ENCODE measurements at places on chromosomes 16 and 17.

GRCh38 chr17:37177254-37177870, 198.4 kb upstream of the C17orf78 start:
- H3K36me3 ChIP-seq, result peaks cover 3% of the 10 kb centered on the region
- no peaks in the 10 kb centered on the region for H3K27me3 ChIP-seq
- no peak for DNase-seq
- H3K4me3 ChIP-seq, result no peak overlapping the region
- H3K27ac ChIP-seq, result no peak overlapping the region

DNA sequence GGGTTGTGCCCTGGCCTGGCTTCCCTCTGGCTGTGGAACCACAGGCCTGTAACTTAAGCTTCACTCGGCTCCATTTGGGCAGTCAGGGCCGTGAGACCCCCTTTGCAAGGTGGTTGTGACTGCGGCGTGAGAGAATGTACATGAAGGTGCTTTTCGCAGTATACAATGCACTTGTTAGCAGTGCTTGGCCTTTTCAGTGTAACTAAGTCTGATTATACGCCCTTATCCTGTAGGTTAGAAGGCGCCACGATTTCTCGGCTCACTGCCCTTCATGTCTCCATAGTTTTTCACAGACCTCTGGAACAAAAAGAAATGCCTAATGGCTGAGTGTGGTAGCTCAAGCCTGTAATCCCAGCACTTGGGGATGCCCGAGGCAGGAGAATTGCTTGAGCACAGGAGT, 13.3 kb downstream of the SAP30BP start:
- peaks cover 5% of the 10 kb centered on the region for H3K4me1 ChIP-seq
- H3K27me3 ChIP-seq, result no peaks in the 10 kb centered on the region
- no peak for DNase-seq

GRCh38 chr16:14309906-14310305, 238.8 kb downstream of the MRTFB start:
- H3K4me1 ChIP-seq, result peaks cover 52% of the 10 kb centered on the region
- peak overlapping the region; percentile 91 for H3K4me3 ChIP-seq

- peaks cover 15% of the 10 kb centered on the region for H3K4me1 ChIP-seq
- no peak overlapping the region for H3K27ac ChIP-seq
- no peak overlapping the region for H3K4me3 ChIP-seq
- DNase-seq, result no peak
These were observed 84.3 kb downstream of the MARCHF10 start for GRCh38 chr17:62723842-62724241.

- no peaks in the 10 kb centered on the region for H3K36me3 ChIP-seq
- no peak overlapping the region for H3K27ac ChIP-seq
- no peak for DNase-seq
- peaks cover 13% of the 10 kb centered on the region for H3K4me1 ChIP-seq
These were observed 478.3 kb upstream of the ERCC4 start for GRCh38 chr16:13441675-13442074.

DNA sequence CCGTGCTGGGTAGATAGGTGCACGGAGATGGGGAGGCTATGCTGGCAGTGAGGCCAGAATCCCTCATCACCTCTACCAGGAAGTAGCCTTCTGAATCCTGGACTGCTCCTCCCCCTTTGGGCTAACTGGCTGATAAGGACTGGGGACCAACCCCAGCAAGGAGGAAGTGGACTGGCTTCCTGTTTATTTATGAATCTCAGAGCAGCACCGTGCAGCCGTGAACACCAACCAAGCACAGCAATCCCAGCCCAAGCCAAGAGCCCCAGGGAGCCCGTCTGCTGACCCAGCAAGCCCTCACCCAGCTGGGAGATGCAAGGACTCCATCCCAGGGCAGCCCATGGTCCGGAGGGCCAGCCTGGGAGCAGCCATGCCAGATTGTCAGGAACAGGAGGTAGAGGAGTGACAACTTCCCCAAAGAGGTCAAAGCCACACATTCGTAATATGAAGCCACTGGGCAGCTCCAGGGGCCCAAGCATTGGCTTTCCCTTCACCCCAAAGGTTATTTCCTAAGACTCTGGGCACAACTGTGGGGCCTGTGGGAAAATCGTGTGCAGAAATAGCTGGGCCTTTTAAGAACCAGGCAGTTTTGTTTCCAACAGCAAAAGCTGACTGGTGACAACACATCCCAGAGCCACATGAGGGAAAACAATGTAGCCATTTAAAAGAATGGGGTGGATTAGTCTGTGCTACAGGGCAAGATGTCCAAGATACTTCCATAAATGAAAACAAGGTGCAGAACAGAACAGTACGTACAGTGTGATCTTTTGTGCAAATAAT, 23.9 kb downstream of the PHB1 start:
- H3K4me1 ChIP-seq, result peaks cover 39% of the 10 kb centered on the region
- H3K27ac ChIP-seq, result peak overlapping the region; percentile 64
- DNase-seq, result no peak
- no peaks in the 10 kb centered on the region for H3K27me3 ChIP-seq
- peak overlapping the region; percentile 42 for H3K4me3 ChIP-seq

GRCh38 chr17:82021900-82022309, 773 bp downstream of the CENPX start:
- no peaks in the 10 kb centered on the region for H3K36me3 ChIP-seq
- H3K27ac ChIP-seq, result peak overlapping the region; percentile 69
- no peak for DNase-seq

GRCh38 chr17:15289285-15290183, 24.4 kb upstream of the PMP22 start:
- H3K27ac ChIP-seq, result no peak overlapping the region
- no peak overlapping the region for H3K4me3 ChIP-seq
- DNase-seq, result no peak

DNA sequence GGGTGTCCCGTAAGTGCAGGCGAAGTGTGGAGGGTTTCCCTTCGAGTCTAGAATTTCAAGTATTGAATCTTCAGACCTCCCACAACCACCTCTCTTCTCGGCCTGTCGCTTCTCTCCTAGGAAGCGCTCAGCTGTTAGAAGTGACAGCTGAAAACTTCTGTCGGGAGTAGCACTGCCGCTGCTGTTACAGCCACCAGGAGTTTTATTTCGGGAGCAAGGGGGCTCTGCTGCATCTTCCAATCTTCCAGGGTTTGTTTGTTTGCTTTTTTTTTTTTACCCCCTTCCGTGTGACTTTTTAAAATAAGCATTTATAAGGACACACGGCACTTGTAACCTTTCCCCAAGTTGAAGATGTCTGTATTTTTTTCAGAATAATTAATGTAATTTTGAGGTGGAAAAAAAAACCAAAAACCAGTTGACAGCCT, 767 bp downstream of the RPS6KB1 start:
- H3K27me3 ChIP-seq, result no peaks in the 10 kb centered on the region
- H3K4me1 ChIP-seq, result no peaks in the 10 kb centered on the region
- peak overlapping the region; percentile 76 for H3K27ac ChIP-seq
- no peak for DNase-seq
- H3K36me3 ChIP-seq, result no peaks in the 10 kb centered on the region
- H3K4me3 ChIP-seq, result peak overlapping the region; percentile 89

- no peak overlapping the region for H3K27ac ChIP-seq
- no peaks in the 10 kb centered on the region for H3K36me3 ChIP-seq
- H3K27me3 ChIP-seq, result no peaks in the 10 kb centered on the region
- no peak overlapping the region for H3K4me3 ChIP-seq
- no peaks in the 10 kb centered on the region for H3K4me1 ChIP-seq
These were observed 8.3 kb upstream of the NLK start for GRCh38 chr17:28033972-28034714.

- no peaks in the 10 kb centered on the region for H3K27me3 ChIP-seq
- peaks cover 51% of the 10 kb centered on the region for H3K4me1 ChIP-seq
- H3K4me3 ChIP-seq, result no peak overlapping the region
- H3K27ac ChIP-seq, result peak overlapping the region; percentile 87
- H3K36me3 ChIP-seq, result 0 out of 2 replicates have a peak, but pooled peaks cover 3% of the 10 kb centered on the region
These were observed 93.8 kb downstream of the PGS1 start for GRCh38 chr17:78472035-78472905.

GRCh38 chr16:22677024-22677830, 136.7 kb upstream of the HS3ST2 start:
- H3K27me3 ChIP-seq, result no peaks in the 10 kb centered on the region
- H3K4me3 ChIP-seq, result no peak overlapping the region
- no peak overlapping the region for H3K27ac ChIP-seq
- H3K4me1 ChIP-seq, result no peaks in the 10 kb centered on the region

- H3K27ac ChIP-seq, result no peak overlapping the region
- H3K4me3 ChIP-seq, result no peak overlapping the region
- H3K36me3 ChIP-seq, result no peaks in the 10 kb centered on the region
- H3K27me3 ChIP-seq, result no peaks in the 10 kb centered on the region
These were observed 48.4 kb downstream of the CENPV start for GRCh38 chr17:16304830-16305229.

- peaks cover 2% of the 10 kb centered on the region for H3K27me3 ChIP-seq
- no peaks in the 10 kb centered on the region for H3K4me1 ChIP-seq
- no peak overlapping the region for H3K27ac ChIP-seq
- no peak overlapping the region for H3K4me3 ChIP-seq
- no peak for DNase-seq
These were observed 285.2 kb downstream of the IRF8 start for GRCh38 chr16:86184185-86184584.

DNA sequence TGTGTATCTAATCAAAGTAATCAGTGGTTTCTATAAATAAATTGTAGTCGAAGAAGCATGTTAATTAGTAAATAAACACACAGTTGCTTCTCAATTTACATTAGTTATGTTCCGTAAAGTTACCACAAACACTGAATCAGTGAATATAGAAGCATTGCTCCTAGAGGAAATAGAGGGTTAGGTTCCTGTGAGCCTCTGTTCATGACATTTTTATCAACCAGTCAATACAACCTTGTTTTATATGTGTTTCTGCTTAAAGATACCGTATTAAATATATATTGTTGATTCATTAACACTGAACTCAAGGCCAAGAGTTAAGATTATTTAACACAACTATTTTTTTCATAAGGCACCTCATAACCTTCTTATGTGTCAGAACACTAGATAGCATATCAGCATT, 134.3 kb downstream of the PPM1E start:
- H3K4me3 ChIP-seq, result no peak overlapping the region
- H3K27me3 ChIP-seq, result no peaks in the 10 kb centered on the region
- H3K27ac ChIP-seq, result no peak overlapping the region

GRCh38 chr17:12909046-12909445, 108.8 kb downstream of the ELAC2 start:
- peak; percentile 7 for DNase-seq
- H3K4me3 ChIP-seq, result no peak overlapping the region
- no peaks in the 10 kb centered on the region for H3K36me3 ChIP-seq
- H3K27me3 ChIP-seq, result no peaks in the 10 kb centered on the region
- no peaks in the 10 kb centered on the region for H3K4me1 ChIP-seq

- peaks cover 8% of the 10 kb centered on the region for H3K36me3 ChIP-seq
- H3K27ac ChIP-seq, result no peak overlapping the region
- H3K27me3 ChIP-seq, result no peaks in the 10 kb centered on the region
- DNase-seq, result no peak
- H3K4me1 ChIP-seq, result peaks cover 33% of the 10 kb centered on the region
- H3K4me3 ChIP-seq, result no peak overlapping the region
These were observed 1.5 kb downstream of the GSDMB start for GRCh38 chr17:39916918-39917317.

- H3K27ac ChIP-seq, result no peak overlapping the region
- no peak for DNase-seq
- H3K27me3 ChIP-seq, result peaks cover 4% of the 10 kb centered on the region
- no peaks in the 10 kb centered on the region for H3K36me3 ChIP-seq
- H3K4me1 ChIP-seq, result no peaks in the 10 kb centered on the region
These were observed 4.8 kb downstream of the TBC1D16 start for GRCh38 chr17:80030730-80031410.

DNA sequence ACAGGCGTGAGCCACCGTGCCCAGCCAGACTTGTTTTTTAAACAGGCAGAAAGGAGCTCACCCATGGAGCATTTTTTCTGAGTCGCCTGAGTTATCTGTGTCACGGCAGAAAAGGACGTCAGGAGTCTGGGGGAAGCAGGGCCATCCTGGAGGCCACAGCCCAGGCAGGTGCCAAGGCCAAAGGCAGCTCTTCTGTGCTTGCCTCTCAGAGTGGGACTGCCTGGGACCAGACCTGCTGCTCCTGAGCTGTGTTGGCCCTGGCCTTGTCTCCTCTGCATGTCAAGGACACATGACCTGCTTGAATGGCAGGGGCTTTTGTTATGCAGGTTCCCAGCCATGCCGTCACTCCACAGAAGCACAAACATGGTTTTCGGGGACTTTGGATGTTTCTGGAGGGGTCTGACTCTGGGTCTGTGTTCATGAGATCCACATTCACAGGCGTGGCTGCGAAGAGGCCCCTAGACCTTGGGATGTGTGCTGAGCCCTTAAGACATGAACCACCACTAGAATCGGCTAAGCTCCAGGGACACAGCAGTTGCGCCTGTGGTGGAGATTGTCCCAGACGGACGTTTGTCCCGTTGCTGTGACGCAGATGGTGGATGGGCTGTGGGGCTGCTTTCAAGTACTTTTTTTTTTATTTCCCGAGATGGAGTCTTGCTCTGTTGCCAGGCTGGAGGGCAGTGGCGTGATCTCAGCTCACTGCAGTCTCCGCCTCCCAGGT, 33.8 kb downstream of the FOXK2 start:
- H3K27me3 ChIP-seq, result no peaks in the 10 kb centered on the region
- peak overlapping the region; percentile 27 for H3K4me3 ChIP-seq
- H3K27ac ChIP-seq, result peak overlapping the region; percentile 29

DNA sequence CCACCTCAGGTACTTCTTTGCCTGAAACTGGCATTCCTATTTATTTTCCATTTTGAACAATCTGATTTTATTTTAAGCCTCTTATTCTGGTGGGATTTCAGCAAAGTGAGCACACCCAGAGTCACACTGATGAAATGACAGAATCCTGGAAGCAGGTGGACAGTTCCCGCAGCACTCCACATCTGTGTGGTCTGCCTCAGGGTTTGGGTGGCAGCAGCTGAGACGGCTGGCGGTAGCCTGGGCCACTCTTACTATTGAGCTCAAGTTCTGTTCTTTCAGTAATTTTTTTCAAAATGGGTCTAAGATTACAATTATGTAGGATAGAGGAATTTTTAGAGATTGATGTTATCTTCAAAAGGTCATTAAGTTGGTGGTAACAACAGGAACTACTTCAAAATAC, 32.5 kb upstream of the ENDOV start:
- H3K27me3 ChIP-seq, result no peaks in the 10 kb centered on the region
- no peak overlapping the region for H3K4me3 ChIP-seq
- no peaks in the 10 kb centered on the region for H3K4me1 ChIP-seq
- H3K36me3 ChIP-seq, result peaks cover 76% of the 10 kb centered on the region
- no peak for DNase-seq
- no peak overlapping the region for H3K27ac ChIP-seq

GRCh38 chr16:51763072-51763661, 612.1 kb upstream of the SALL1 start:
- H3K27me3 ChIP-seq, result 0 out of 2 replicates have a peak, but pooled peaks cover 2% of the 10 kb centered on the region
- no peak for DNase-seq
- no peak overlapping the region for H3K4me3 ChIP-seq
- no peaks in the 10 kb centered on the region for H3K4me1 ChIP-seq
- H3K36me3 ChIP-seq, result no peaks in the 10 kb centered on the region
- no peak overlapping the region for H3K27ac ChIP-seq

- no peaks in the 10 kb centered on the region for H3K36me3 ChIP-seq
- DNase-seq, result no peak
- H3K27ac ChIP-seq, result no peak overlapping the region
- H3K4me1 ChIP-seq, result no peaks in the 10 kb centered on the region
- no peaks in the 10 kb centered on the region for H3K27me3 ChIP-seq
- no peak overlapping the region for H3K4me3 ChIP-seq
These were observed 390.7 kb downstream of the GRIN2A start for GRCh38 chr16:9791556-9791955.

DNA sequence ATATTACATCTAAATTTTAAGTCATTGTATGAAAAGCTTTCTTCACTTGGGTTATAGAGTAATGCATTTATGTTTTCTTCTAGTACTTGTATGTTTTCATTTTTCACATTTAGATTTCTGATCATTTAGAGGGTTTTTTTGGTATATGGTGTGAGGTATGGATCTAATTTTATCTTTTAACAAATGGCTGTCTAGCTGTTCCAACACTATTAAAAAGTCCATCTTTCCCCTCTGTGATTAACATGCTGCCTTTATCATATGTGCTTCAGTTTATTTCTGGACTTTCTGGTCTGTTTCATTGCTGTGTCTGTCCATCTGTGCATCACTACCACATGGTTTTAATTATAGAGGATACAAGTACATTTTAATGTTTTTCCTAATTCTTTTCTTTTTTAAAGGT, 163.8 kb downstream of the MYO1D start:
- no peak overlapping the region for H3K27ac ChIP-seq
- DNase-seq, result no peak
- H3K4me3 ChIP-seq, result no peak overlapping the region
